ENCODE measurements at places on chromosomes 16 and 17.

- DNase-seq: no peak
Measured at GRCh38 chr17:45383003-45383402, 49.7 kb downstream of the ARHGAP27 start.

GRCh38 chr17:62666061-62666800 lies 38.8 kb downstream of the MRC2 start:
- DNase-seq: no peak

GRCh38 chr17:72587773-72588511 lies 467.1 kb downstream of the SOX9 start:
- no peak for DNase-seq

DNA sequence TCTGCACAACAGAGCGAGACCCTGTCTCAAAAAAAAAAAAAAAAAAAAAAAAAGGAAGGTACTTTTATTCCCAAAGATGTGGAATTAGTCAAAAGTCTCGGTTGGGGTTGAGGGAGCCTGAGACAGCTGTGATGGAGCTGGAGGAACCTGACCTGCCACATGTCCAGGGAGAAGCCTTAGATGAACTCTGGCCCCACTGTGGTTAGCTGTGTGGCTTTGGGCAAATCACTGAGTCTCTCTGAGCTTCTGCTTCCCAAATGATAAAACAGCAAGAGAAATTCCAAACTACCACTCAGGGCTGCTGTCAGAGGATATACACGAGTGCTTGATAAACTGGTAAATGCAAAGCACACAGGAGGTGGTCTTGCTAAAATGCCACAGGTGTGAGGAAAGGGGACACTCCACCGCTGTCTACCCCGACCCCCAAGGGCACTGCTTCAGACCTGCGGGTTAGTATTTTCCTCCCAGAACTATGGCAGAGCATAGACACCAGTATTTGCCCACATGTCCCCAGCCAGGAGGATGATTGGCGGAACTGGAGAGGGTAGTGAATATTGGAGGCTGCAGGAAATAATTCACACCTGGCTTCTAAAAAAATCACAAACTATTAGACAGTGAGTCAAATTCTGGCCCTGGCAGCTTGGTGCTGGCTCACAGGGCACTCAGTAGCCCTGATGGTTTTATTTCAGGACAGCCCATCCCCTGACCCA lies 14.7 kb downstream of the DRC3 start:
- DNase-seq: no peak

All from femur (tissue), 1 donor.